ENCODE measurements at places on chromosomes 1 and 21. TPM values are rescaled to one million over a fixed set of nuclear protein-coding genes. Genes with fewer than 3 reads are reported as not detected.

FOXO6 gene
- total RNA-seq = not detected

AHCTF1 gene
- 17.6 TPM for total RNA-seq

FCRLB gene
- 1.1 TPM for total RNA-seq

ASCL5 gene
- not detected for total RNA-seq

TRIM67 gene
- not detected for total RNA-seq

BTBD19 gene
- 4.3 TPM for total RNA-seq

TEX38 gene
- not detected for total RNA-seq

KRTAP20-2 gene
- total RNA-seq = not detected

FHL3 gene
- 13.1 TPM for total RNA-seq

ABCA4 gene
- total RNA-seq = 0.65 TPM

FCGR2B gene
- not detected for total RNA-seq

USH2A gene
- under 0.01 TPM for total RNA-seq

LHX8 gene
- total RNA-seq = 1.00 TPM

CTSK gene
- 116 TPM for total RNA-seq

CELA2B gene
- 0.18 TPM for total RNA-seq

BCAS2 gene
- total RNA-seq = 38.0 TPM

GJB5 gene
- total RNA-seq = 0.09 TPM

ADGRL2 gene
- total RNA-seq = 33.3 TPM

SPATA45 gene
- total RNA-seq = 0.28 TPM
